ENCODE measurements at places on chromosomes 1 and 21.

GRCh38 chr1:93700532-93701469 is 19.2 kb upstream of the BCAR3 start:
- no peak for DNase-seq

- no peak for DNase-seq
Measured at GRCh38 chr1:164843743-164844500, 284.9 kb downstream of the PBX1 start.

- no peak for DNase-seq
Measured at GRCh38 chr1:29644812-29645211, 408.5 kb downstream of the PTPRU start.

DNA sequence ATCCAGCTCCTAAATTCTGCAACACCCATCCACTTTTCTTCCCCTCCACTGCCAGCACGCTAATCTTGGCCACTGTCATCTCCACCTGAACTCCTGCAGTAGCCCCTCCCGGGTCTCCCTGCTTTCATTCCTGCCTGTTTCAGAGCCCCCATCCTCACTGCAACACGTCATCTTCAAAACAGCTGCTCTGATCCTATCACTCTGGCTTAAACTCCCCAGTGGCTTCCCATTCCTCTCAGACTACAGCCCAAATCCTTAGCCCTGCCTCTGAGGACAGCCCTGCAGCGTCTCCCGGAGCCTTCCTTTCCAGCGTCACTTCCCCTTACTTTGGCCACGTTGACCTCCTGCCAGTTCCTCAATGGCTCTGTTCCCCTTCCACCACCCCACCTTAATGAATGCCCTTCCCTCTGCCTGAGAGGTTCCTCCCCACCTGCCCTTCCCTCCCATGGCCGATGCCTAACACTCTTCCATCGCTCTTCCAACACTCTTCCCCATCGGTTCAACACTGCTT is 22.9 kb upstream of the IFNAR2 start:
- DNase-seq = no peak

- peak; percentile 66 for DNase-seq
Measured at GRCh38 chr1:43934101-43934985, 742 bp downstream of the ARTN start.

DNA sequence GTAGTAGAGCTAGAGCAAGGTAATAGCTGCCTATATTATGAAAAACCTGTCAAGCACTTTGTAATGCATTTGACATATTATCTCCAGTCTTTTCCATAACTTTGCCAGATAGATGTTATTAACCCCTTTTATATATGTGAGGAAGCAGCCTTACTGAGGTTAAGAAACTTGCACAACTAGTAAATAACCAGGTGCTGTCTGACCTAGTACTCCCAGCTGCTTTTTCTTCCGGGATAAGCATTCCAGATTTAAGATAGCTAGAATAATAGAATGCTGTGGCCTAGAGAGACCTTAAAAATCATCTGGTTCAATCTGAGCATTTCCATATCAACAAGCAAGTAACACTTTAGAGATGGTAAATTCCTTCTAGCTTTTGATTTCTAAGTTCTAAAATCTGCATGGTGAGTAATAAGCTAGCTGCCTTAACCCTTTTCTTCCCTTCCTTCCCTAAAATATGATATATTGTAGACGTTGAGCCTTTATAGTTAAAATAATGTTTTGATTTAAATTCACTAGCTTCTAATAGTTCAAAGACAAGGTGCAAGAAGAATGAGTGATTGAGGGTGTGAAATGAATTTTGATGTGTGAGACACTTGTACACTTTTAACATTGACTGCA is 1.8 kb downstream of the SH3GLB1 start:
- no peak for DNase-seq

- no peak for DNase-seq
Measured at GRCh38 chr1:12447307-12447706, 170.7 kb downstream of the DHRS3 start.

DNA sequence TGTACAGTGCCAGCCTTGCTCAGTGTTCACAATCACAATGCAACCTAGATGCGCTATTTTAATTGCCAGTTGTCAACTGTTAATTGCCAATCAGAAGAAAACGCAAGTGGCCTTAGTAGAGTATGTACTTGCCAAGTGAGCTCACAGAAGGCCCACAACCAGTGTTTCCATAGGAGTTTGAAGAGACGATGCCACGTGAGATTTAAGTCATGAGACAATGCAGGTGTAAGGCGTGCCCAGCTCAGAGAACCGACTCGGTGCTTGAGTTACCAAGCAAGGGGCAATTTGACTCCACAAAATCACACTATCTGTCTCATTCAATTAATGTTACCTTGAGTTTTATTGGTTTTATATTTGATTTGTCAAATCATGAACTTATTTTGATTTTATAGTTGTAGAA is 65.6 kb downstream of the TEX35 start:
- DNase-seq = peak; percentile 83

DNA sequence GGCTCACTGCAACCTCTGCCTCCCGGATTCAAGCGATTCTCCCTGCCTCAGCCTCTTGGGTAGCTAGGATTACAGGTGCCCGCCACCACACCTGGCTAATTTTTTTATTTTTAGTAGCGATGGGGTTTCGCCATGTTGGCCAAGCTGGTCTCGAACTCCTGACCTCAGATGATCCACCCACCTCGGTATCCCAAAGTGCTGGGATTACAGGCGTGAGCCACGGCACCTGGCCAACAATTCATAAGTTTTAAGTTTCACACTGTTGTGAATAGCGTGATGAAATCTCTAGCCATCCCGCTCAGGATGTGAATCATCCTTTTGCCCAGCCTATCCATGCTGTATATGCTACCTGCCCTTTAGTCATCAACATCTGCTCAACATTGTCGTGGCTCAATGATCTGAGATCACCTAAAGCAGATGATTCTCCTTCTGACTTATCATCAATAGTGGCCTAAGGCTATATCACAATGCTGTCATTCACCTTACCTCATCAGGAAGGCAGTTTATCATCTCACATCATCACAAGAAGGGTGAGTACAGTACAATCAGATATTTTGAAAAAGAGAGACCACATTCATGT is 2.6 kb downstream of the PFDN2 start:
- DNase-seq = no peak

DNA sequence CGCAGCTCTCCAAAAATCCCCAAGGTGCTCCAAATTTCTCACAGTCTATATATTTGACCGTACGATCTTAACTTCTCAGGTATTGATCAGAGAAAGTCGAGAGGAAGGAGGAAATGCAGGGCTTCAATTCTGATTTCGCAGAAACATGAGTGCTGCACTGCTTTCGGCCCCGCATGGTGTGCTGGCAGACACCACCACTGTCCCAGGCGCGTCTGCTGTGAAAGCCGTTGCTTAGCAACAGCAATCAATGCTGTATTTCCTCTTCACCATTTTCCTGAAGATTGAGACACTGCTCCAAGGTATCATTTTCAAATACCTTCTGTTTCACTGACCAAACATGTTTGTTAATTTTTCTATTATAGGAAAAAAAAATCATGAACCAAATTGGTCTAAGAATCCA is 296.3 kb downstream of the SMYD3 start:
- DNase-seq = no peak

DNA sequence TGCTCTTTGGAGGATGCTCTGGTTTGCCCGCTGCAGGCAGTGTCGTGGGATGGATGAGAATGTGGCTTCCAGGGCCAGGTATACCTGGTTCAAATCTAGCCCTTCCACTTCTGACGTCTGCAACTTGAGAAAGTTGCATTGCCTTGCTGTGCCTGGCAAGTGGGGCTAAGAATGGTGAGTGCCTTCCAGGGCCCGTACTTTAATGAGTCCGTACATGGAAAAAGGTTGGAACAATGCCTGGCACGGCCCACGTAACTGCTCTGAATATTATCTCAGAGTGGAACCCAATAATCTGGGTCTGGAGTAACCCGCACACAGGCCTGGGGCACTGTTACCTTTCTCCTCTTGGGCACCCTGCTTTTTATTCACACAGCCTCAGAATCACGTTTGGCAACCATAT is 146.7 kb upstream of the EDN2 start:
- DNase-seq = no peak

DNA sequence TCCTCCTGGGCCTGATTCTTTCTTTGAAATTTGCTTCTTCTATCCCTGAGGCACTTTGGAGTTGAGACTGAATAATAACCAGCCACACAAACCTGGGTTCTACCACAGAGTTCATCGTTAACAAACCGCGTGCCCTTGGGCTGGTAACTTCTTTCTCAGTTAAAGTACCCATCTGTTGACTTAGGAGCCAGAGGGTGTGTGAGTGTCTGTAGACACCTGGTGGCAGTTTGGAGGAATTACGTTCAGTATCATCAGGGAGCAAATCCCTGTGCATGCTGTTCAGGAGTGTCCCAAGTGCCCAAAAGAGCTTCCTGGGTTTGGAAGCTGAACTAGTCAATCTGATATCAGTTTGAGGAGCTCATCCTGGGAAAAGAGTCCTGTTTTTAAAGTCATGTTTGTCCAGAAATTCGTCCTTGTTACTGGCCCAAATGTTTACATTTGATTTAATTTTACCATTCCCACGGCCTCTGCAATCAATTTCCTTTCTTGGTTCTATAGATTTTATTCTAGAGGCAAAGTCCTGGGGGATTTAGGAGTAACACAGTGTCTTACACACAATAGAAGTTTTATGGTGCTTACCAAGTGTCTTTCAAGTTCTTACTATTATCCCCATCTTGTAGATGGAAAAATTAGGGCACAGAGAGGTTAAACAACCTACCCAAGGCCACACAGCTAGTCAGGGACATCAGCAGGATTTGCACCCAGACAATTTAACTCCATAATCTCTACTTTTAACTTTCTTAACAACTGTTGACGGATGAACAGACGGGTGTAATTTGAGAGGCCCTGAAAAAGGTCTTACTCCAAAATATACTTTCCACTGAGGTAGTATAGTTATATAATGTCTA is 26.7 kb upstream of the RPTN start:
- peak; percentile 64 for DNase-seq

GRCh38 chr1:54272772-54273091 is 72.8 kb downstream of the MRPL37 start:
- no peak for DNase-seq

DNA sequence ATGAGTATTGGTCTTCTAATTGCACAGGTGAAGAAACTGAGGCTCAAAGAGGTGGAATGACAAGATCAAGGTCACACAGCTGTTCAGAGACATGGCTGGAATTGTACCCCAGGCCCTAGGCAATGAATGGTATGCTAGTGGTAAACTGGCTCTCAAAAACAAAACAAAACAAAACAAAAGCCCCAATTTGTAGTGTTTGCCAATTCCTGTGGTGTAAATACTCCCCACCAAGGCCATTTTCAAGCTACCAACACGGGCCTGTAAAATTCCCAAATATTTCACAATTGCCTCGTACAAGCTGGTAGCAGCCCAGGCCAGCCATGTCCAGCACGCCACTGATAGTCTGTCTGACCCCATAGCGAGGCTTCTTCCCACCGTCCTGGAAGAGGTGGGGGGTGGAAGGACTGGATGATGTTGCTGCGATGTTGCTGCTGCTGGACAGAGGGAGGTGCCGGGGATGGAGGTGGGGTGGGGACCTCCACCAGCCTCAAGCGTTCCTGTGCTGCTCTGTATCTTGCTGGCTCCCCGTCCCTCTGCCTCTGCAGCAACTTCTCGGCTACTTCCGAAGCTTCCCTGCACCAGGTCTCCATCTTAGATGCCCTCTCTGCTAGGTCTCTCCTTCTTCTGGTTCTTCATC is 62.2 kb upstream of the RUNX3 start:
- DNase-seq = no peak

DNA sequence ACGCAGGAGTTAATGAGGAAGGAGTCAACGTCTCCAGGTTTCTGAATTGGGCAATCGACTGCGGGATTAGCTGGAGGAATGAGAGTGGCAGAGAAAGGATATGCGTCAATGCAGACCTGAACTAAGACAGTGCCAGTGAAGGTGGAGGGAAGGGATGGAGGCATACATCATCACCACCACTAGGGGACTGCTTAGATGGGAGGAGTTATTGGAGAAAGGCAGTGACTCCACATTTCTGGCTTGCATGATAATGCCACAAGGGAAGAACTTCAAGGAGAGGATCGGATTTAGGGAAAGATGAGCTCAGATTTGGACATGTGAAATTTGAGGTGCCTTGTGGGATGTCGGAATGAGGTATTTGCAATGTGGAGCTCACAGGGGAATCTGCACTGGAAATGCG is 17.5 kb downstream of the VASH2 start:
- no peak for DNase-seq

- DNase-seq = peak; percentile 14
Measured at GRCh38 chr1:204685236-204686006, at the start of gene LRRN2. LRRN2 (minus strand) TSS chr1:204685738; CDS start chr1:204619992, 65,746 bp downstream.

DNA sequence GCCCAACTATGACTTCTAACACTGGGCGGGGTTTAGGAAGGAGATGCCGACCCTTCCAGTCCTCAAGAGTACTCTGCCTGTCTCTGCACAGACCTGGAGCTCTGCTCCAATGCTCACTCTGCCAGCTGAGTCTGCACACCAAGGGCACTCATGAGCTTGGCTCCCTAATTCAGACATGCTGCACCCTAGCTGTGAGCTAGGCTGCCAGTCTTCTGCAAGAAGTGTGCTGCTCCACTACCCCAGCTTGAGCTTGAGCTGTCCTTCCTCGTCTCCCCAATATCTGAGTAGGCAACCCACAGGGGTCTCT is 13.2 kb downstream of the TP53BP2 start:
- DNase-seq = peak; percentile 30

DNA sequence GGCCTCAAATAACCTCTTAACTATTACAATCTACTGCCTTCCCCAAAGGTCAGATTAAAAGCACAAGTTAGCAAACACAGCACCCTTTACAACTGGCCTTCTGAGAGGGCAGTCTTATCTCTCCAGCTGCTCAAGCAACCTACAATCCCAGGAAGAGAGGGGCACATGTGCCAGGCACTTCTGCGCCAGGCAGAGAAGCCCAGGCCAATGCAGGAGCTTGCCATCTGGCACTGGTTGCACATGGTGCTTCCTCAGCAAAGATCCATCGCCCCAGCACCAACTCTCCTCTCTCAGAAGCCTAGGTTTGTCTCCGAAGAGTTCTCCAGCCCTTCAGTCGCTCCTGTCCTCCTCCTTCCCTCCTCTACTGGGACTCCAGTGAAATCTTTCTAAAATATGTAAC is 2.5 kb downstream of the STK40 start:
- DNase-seq = no peak

- no peak for DNase-seq
Measured at GRCh38 chr1:111847466-111847865, 91.8 kb downstream of the DDX20 start.

DNA sequence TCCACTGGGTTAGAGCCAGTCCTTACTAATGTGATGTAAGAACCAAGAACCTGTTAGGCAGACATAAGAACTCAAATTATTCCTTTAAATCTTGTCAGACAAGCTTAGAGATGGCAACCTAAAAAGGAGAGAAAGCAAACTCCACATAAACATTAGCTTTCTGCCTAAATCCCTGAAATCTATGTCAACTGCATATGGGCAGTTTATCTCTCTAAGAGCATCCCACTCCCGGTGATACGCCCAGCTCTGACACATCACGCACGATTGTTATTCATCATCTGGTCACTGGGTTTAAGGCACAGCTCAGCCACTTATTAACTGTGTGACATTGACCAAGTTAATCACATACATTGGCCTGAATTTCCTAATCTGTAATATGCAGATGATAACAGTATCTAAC is 323.7 kb downstream of the HHIPL2 start:
- no peak for DNase-seq

GRCh38 chr1:56169856-56170255 is 409.5 kb downstream of the PLPP3 start:
- DNase-seq = no peak

Data from B cell (primary cell).